ENCODE measurements at places on chromosomes 2 and 18. TPM values are rescaled to one million over a fixed set of nuclear protein-coding genes. Genes with fewer than 3 reads are reported as not detected.

Gene CERKL
- 0.18 TPM for total RNA-seq

Gene ELAC1
- total RNA-seq: 9.7 TPM

- no peaks in the 10 kb centered on the region for H3K4me1 ChIP-seq
- H3K27ac ChIP-seq: no peak overlapping the region
- no peaks in the 10 kb centered on the region for H3K27me3 ChIP-seq
Measured at GRCh38 chr2:150274108-150274507, 213.4 kb downstream of the RND3 start.

DNA sequence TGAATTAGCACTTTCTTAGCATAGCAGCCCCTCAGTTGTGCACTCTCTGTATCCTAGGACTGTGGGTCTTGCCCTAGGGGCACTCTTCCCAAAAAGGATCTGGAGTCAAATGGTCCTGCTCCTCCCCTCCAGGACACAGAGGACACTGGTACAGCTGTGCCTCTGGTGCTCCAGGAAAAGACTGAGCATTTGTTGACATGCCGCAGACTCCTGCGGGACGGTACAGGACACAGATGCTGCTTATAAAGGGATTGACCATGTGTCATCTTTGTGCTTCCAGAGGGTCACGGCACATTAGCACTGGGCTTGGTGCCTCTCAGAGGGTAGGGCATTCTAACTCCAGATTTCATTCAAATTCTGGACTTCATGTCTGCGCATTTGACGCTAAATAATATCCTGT is 110.5 kb downstream of the KLF7 start:
- no peak overlapping the region for H3K27ac ChIP-seq
- H3K27me3 ChIP-seq: peaks cover 7% of the 10 kb centered on the region
- no peak for DNase-seq
- H3K4me3 ChIP-seq: no peak overlapping the region
- H3K4me1 ChIP-seq: no peaks in the 10 kb centered on the region

DNA sequence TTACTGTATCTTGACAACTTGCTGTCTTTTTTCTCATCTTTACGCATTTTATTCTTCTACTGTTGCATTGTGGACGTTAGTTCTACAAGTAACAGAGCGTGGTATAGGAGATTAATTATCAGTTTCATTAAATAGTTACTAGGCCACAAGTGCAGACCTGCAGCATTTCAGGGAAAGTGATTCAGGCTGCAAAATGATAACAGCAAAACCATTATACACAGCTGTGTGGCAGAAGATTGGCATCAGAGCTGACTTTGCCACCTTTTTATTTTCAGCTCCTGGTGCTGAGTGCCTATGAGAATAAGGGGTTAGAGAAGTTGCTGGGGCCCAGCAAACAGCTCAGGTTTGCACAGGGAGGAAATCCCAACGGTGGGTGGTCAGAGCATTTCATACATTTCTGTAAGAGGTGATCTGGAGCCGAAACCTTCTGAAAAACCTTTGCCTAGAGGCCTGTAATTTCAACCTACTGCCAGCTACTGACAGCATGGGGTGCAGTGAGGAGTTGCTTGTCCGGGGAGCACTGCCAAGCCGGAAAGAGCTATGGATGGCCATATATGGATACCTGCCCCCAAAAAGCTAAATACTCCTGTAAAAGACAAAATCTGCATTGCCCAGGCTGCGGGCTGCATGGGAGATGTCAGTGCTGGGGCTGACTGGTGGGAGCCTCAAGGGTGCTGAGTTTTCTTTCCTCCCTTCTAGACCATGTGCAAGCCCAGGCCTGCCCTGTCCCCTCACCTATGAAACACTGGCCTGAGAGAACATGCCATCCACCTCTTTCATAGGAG is 2.7 kb upstream of the CCBE1 start:
- DNase-seq: no peak
- no peak overlapping the region for H3K4me3 ChIP-seq
- no peak overlapping the region for H3K27ac ChIP-seq
- H3K36me3 ChIP-seq: no peaks in the 10 kb centered on the region
- H3K27me3 ChIP-seq: peaks cover 40% of the 10 kb centered on the region

Gene ZNF892
- 4.0 TPM for total RNA-seq

DNA sequence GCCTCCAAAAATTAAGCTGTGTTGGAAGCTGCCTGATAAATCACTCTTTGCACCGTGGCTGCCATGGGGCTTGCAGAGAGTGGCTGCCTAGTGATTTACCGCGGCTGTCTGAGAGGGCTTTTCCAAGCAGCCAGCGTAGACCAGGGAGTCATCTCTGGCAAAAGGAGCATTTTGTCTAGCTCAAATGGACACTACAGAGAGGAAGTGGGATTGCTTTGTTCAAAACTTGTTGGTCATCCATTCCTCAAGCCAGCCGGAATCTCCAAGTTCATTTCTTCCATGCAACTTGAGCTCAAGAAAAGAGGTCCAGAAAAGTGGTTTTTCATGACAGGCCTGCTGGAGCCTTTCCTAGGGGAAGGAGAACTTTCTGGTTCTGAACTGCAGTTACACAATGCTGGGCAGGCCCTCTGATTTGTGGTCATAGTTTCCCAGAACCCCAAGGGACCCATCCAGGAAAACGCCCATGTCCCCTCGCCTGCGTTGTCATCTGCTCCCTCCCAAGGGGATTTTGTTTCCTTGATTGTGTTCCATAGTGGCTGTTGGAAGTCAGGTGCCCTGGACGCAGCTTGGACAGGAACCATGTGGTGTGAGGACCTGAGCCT is 108.1 kb downstream of the TRIB2 start:
- H3K4me1 ChIP-seq: no peaks in the 10 kb centered on the region
- no peak for DNase-seq
- H3K36me3 ChIP-seq: no peaks in the 10 kb centered on the region

GRCh38 chr2:173205375-173205774 is 129.7 kb downstream of the MAP3K20 start:
- DNase-seq: no peak
- no peak overlapping the region for H3K27ac ChIP-seq
- peaks cover 1% of the 10 kb centered on the region for H3K4me1 ChIP-seq
- H3K36me3 ChIP-seq: no peaks in the 10 kb centered on the region

DNA sequence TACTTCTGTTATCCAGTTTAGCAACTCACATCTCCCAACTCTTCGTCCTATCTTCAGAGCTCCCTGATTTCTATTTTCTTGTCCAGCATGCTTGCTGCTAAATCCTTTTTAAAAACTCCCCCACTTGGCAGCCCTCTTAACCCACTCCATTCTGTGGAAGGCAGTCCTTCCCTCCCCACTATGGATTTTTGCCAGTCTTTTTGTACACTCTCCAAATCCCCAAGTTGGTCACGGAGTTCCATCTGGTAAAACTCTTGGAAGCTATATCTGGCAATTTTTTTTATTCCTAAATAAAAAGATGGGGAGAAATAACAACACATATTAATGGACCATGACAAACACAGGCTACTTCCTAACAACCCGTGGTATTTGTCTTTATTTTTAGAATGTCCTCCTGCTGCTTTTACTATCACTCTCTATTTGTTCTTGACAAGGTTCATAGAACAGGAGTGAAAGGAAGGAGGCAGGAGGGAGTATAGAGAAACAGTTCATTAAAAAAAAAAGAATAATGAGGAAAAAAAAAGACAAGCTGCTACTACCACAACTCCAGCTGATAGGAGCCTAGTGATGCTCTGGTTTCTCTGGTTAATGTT is 120.0 kb upstream of the THSD7B start:
- H3K36me3 ChIP-seq: no peaks in the 10 kb centered on the region
- DNase-seq: no peak
- no peaks in the 10 kb centered on the region for H3K4me1 ChIP-seq
- H3K27me3 ChIP-seq: peaks cover 2% of the 10 kb centered on the region
- H3K27ac ChIP-seq: no peak overlapping the region

DNA sequence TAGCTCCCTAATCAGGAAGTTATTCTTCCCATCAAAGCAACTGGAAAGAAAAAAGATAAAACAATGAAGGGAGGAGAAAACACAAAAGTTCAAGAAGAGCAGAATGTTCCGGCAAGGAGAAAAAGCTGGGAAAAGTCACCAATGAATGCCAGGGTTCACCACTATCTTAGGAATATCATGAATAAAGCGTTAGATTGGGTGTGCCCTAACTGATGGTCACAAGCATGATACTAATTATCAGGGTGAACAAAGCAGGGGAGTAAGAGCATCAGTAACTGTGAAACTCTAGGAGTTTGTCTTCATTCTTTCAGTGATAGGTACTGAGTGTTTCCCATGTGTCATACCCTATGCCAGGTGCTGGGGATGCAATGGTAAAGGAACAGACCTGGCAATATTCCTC is 115.5 kb downstream of the ABCA12 start:
- no peak overlapping the region for H3K4me3 ChIP-seq
- no peaks in the 10 kb centered on the region for H3K27me3 ChIP-seq
- H3K4me1 ChIP-seq: peaks cover 4% of the 10 kb centered on the region

GRCh38 chr18:52422985-52423601 is 83.1 kb downstream of the DCC start:
- no peak overlapping the region for H3K4me3 ChIP-seq
- H3K27ac ChIP-seq: no peak overlapping the region
- H3K36me3 ChIP-seq: no peaks in the 10 kb centered on the region
- no peaks in the 10 kb centered on the region for H3K4me1 ChIP-seq

- H3K27ac ChIP-seq: no peak overlapping the region
- no peaks in the 10 kb centered on the region for H3K36me3 ChIP-seq
- H3K27me3 ChIP-seq: peaks cover 30% of the 10 kb centered on the region
- H3K4me1 ChIP-seq: peaks cover 2% of the 10 kb centered on the region
- no peak for DNase-seq
- H3K4me3 ChIP-seq: no peak overlapping the region
Measured at GRCh38 chr2:217163987-217164386, 304.1 kb upstream of the TNP1 start.

DNA sequence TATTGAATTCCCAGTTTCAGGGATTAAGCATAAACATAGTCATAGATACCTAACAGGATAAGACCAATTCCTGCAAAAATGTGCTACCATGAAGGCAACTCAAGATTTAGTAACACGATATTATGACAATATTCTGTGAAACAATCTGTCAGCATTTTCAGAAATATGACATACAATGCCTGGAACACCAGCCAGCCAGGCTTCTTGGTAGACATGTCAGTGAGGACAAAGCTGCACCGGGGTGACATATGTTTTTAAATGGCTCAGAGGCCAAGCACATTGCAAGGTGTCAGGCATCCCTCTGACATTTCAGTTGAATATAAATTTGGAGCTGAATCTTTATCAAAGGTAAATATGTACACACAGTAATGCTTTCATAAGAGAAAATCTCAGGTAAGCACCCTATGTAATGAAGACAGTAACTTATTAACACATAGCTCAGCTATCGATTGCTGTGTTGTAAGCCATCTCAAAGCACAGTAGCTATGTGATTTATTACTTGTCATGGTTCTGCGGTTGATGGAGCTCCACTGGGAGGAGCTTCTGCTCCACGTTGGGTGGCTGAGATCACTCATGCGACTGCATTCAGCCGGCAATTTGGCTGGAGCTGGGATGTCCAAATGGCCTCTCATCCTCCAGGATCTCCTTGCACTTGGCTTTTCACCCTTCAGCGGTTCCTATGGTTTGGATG is 31.9 kb upstream of the EML6 start:
- peaks cover 3% of the 10 kb centered on the region for H3K27me3 ChIP-seq

Gene TMEFF2
- not detected for total RNA-seq

DNA sequence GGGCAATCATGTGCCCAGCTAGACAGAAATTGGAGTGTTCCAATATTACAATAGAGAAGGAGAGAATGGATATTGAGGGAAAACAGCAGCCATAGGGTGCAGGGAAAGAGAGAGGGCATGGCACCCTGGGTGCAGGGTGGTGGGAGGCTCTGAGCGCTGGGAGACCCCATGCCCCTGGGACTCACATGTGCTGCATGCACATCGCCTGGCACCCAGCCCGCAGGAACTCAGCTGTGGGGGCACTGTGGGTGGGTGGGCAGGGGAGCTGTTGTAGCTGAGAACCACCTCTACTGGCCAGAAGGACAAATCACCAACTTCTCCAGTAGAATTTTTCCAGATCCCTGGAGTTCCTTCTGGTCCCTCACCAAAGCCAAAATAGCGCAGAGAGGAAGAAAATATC is 7.2 kb upstream of the NEURL3 start:
- H3K4me3 ChIP-seq: no peak overlapping the region
- no peak overlapping the region for H3K27ac ChIP-seq
- H3K4me1 ChIP-seq: peaks cover 20% of the 10 kb centered on the region
- no peak for DNase-seq

DNA sequence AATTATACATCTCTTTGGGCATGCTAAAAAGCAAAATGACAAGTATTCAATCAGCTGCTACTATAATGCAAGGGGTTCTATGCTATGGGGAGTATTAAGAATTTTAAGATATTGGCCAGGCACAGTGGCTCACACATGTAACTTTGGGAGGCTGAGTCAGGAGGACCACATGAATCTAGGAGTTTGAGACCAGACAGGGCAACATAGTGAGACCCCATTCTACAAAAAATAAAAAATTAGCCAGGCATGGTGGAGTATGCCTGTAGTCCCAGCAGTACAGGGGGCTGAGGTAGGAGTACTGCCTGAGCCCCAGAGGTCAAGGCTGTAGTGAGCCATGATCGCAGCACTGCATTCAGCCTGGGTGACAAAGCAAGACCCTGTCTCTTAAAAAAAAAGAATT is 5.5 kb upstream of the KIAA2012 start:
- no peaks in the 10 kb centered on the region for H3K4me1 ChIP-seq
- DNase-seq: no peak
- no peak overlapping the region for H3K4me3 ChIP-seq
- H3K27me3 ChIP-seq: peaks cover 5% of the 10 kb centered on the region
- H3K36me3 ChIP-seq: no peaks in the 10 kb centered on the region

Gene TSHZ1
- 8.6 TPM for total RNA-seq

- H3K36me3 ChIP-seq: peaks cover 7% of the 10 kb centered on the region
- H3K4me3 ChIP-seq: no peak overlapping the region
- DNase-seq: no peak
- no peak overlapping the region for H3K27ac ChIP-seq
Measured at GRCh38 chr2:203354966-203355365, 26.8 kb downstream of the ABI2 start.

- H3K4me3 ChIP-seq: no peak overlapping the region
- no peak for DNase-seq
- H3K27ac ChIP-seq: no peak overlapping the region
- peaks cover 81% of the 10 kb centered on the region for H3K36me3 ChIP-seq
- no peaks in the 10 kb centered on the region for H3K4me1 ChIP-seq
Measured at GRCh38 chr2:238255151-238255551, 15.3 kb upstream of the HES6 start.

DNA sequence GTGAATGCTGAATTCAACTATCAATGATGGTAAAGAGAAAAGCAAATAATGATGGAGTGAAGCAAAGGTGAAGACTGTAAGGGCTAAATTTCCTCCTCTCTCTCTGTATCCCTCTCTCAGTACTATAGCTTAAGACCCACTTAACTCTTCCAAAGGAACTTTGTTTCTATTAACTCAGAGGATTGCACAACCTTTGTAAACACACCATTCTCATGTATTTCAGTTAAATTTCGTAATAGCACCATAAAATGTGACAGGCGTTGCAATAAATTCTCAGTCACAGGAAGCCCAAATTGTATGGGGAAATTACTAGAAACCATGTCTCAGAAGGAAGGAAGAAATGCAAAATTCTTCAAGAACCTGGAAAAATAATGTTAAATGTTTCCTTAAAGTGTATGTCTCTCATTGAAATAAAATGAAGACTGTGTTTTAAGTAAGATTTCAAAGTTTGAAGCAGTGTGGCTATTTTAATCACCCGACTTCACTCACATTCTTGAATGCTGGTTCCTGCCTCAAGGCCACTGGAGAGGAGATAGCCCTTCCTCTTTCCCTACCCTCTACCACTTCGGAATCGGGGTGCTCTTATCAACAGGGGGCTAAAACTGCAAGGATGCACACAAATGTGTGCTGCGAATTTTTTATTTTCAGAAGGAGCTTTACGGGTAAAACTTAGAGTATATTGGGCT is 112.1 kb downstream of the FTCDNL1 start:
- peaks cover 19% of the 10 kb centered on the region for H3K27me3 ChIP-seq
- no peaks in the 10 kb centered on the region for H3K36me3 ChIP-seq
- no peak for DNase-seq
- peaks cover 4% of the 10 kb centered on the region for H3K4me1 ChIP-seq

Measured in activated B cell treated with CpG ODN at 0.5 μM for 24 hours (primary cell).